Stimulated activated CD4-positive, alpha-beta T cell treated with anti-CD3 and anti-CD28 coated beads, Interleukin-1b, Interleukin-23, amount 100 ng/mL, for 4 hours (primary cell): ENCODE measurements at places on chromosomes 5 and 9.

DNA sequence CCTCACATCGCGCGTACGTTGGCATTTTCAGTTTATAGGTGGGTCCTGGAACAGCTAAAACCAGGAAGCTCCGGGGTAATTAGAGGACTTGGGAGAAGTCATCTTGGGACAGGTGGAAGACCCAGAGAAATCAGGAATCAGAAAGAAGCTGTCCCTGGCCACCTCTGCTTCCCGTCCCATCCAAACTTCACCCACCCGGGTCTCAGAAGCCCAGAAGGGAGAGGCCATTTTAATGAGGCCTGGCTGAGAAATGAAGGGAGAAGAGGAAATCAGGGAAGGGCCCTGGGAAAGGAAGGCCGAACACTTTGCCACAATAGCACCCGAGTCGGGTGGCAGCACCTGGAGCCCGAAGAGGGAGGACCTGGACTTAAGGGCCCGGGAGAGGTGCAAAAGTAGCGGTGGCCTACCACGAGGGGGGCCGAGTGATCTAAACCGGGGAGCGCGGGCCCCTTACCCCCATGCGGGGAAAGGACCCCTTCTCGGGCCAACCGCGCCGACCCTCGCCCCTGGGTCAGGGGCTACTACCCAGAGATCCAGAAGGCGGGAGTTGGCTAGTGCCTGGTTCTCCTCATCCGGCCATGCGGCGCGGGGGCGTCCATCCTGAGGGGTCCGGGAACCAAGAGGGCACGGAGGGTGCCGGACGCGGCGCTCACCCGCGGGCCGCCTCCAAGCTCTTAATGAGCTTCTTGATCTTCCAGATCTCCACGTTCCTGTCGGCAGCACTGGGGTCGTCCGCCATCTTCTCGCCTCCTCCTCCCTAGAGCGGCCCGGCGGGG, 668 bp downstream of the ETF1 start:
- DNase-seq = no peak

- DNase-seq = no peak
Measured at GRCh38 chr9:132945186-132946130, 1.0 kb upstream of the TSC1 start.

DNA sequence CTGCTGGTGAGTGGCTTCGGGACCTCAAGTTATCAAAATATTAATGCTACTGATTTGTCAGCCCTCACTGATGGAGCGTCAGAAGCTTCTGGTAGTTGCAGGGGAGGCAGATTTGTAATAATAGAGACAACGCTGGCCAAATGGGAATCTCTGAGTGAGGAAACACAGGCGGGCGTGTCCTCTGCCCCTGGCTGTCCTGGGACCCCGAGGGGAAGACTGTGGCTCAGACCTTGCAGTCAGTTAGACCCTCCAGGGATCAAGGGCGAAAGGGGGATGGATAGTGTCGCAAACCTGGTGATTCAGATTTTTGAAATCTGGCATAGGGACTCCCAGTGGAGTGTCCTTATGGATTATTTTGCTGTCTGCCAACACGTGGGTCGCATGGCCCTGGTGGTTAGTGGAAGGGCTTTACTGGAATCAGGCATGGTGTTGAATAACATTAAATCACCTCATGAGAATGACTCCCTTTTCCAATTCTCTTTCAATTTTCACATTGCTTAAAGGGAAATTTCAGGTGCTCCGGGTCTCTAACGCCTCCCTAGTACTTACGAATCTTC, 35.1 kb upstream of the NTNG2 start:
- no peak for DNase-seq

DNA sequence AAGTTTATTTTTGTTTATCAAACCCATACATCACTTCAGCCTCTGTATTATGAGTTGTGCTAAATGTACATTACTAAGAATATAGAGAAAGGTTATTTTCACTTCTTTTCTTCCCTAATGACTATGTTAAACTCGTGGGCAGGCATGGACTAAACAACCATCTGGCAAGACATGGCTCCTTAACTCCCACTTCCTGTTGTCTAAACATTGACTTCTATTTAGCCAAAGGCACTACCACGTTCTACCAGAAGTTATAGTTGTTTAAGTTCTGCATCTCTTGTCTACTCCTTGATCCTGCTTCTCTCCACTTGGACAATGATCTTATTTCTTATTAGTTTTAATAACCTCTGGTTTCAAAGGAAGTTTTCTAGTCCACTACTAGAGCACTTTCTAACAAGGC, 136.1 kb downstream of the MACIR start:
- DNase-seq = no peak

DNA sequence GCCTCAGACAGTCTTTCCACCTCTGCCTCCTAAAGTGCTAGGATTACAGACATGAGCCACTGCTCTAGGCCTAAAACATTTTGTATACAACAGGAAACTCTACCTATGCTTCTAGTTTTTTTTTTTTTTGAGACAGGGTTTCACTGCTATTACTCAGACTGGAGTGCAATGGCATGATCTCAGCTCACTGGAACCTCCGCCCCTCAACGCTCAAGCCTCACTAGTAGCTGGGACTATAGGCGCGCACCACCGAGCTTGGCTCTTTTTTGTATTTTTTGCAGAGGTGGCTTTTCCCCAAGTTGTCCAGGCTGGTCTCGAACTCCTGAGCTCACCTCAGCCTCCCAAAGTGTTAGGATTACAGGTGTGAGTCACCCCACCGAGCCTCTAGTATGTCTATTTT, 5.4 kb downstream of the HSPA9 start:
- DNase-seq = no peak
